A549 treated with dexamethasone at 1 μM for 4 hours (cell line): ENCODE measurements at places on chromosomes 4 and X. TPM values are rescaled to one million over a fixed set of nuclear protein-coding genes. Genes with fewer than 3 reads are reported as not detected.

The MAGEA2 gene
- 0.15 TPM in 1 of 5 replicates, not detected in the others for total RNA-seq

The GRK4 gene
- total RNA-seq: 1.3 to 1.8 TPM (median 1.6 TPM) in 5 replicates

The MTNR1A gene
- total RNA-seq: 0.38 to 0.88 TPM (median 0.58 TPM) in 5 replicates

The GNPDA2 gene
- total RNA-seq: 8.1 to 11.1 TPM (median 10.5 TPM) in 5 replicates

The FABP2 gene
- total RNA-seq: not detected in 5 replicates

The SLC49A3 gene
- 0.09 to 0.25 TPM (median 0.13 TPM) in 5 replicates for total RNA-seq

The TMPRSS11F gene
- total RNA-seq: not detected in 5 replicates

The SSX4B gene
- total RNA-seq: not detected in 5 replicates

The VSIG4 gene
- total RNA-seq: not detected in 5 replicates

The HMX1 gene
- total RNA-seq: 0.10 to 0.15 TPM (median 0.12 TPM) in 4 of 5 replicates, not detected in the other
